ENCODE measurements at places on chromosomes 3 and 15. TPM values are rescaled to one million over a fixed set of nuclear protein-coding genes. Genes with fewer than 3 reads are reported as not detected.

- H3K4me1 ChIP-seq = no peaks in the 10 kb centered on the region
- H3K27ac ChIP-seq = no peak overlapping the region
- no peak overlapping the region for H3K4me3 ChIP-seq
- no peaks in the 10 kb centered on the region for H3K27me3 ChIP-seq
- H3K36me3 ChIP-seq = no peaks in the 10 kb centered on the region
Observed at GRCh38 chr3:64983583-64984359, 296.0 kb upstream of the ADAMTS9 start.

GRCh38 chr3:146092230-146092629, 68.8 kb downstream of the PLOD2 start:
- no peaks in the 10 kb centered on the region for H3K36me3 ChIP-seq
- H3K4me1 ChIP-seq = no peaks in the 10 kb centered on the region
- no peak overlapping the region for H3K4me3 ChIP-seq
- no peaks in the 10 kb centered on the region for H3K27me3 ChIP-seq
- H3K27ac ChIP-seq = no peak overlapping the region

Gene PAK6
- total RNA-seq = under 0.01 TPM

Gene MUC4
- total RNA-seq = not detected
